ENCODE measurements at places on chromosomes 1 and 21.
A peak's percentile ranks its signal among the peaks of the same experiment; 100 is the strongest.

DNA sequence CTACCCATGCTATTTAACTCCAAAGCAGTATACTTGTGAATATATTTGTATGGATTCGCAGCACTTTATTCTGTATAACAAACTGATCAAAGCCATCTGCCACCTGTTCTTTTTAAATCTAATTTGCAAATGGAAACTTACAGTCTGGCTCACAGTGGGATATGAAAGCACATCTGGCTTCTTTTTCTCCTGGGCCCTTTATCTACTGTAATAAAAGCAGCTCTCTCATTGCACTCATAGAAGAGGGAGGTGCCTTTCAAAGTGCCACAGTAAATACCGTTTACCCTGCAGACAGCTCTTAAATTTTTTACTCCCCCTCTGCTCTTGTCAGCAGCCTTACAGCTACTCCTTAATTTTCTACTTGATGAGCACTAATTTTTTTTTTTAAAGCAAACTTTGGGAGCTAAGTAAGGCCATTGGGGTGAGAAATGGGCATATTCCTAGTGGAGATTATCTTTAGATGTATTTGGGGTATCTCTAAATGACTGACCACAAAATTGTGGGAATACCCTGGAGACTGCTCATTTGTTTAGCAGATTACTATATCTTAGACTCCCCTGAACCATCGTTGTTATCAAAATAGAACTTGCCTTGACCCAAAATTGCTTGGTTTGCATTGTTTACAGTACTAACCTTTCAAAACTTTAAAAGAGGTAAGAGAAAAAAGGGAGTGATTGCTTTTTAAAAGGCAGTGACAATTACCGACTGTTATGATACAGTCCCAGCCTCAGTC lies 110.1 kb downstream of the VPS13D start:
- no peak for DNase-seq

GRCh38 chr1:40185951-40186864 lies 25.0 kb downstream of the RLF start:
- DNase-seq, result peak; percentile 45

GRCh38 chr1:55282058-55282457 lies 66.9 kb upstream of the USP24 start:
- no peak for DNase-seq

DNA sequence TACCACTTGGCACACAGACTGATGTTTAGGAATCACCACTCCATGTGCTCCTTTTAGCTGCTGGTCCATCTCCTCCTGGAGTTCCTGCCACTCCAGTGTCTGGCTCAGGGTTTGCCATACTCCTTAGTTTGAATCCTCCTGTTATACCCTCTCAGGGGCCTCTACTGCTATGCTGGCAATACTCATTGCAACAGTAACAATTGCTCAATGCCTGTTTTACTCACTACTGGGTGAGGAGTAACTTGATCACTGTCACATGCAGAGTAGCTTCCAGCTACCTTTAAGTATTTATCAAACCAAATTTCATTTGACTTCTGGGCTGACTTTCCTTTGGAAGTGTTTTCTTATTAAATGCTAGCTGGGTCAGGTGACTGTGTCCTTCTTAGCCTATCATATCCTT lies 107.2 kb upstream of the WLS start:
- no peak for DNase-seq

Data from HS-27A (cell line).